ENCODE measurements at places on chromosomes 3 and 15.

- DNase-seq, result no peak
Observed at GRCh38 chr15:53536479-53537120, 222.9 kb downstream of the WDR72 start.

- no peak for DNase-seq
Observed at GRCh38 chr3:172030181-172030580, 9.2 kb upstream of the FNDC3B start.

DNA sequence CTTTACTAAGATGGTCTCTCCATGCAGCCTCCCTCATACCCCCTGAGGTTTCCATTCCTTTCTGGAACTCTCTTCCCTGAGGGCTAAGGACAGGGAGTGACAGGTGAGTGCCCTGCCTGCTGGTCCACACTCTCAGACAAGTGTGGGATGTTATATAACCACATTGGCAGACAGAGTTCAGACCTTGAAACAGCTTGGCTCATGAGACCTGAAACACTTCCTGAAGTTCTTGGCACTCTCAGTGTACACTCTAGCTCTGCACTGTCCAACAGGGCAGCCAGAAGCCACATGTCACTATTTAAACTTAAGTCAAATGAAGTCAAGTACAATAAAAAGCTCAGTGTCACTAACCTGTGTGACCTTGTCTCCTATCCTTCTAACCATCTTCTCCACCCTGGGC, 188.5 kb downstream of the ZNF621 start:
- DNase-seq, result no peak

DNA sequence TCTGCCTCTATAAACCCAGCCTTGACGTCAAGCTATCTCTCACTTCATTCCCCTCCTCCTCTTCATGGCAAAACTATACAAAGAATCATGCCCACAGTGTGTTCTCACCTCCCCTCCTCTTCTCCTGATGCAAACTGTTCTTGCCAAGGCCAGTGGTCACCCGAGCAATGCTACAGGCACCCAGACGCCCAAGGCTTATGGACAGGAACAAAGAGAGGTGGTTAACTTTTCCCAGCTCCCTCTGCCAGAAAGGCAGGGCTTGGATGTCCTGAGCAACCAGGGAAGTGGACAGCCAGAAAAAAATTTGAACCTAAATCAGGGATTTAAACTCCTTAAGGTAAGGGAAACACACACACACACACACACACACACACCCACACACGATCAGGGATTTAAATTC, 5.1 kb downstream of the SLC41A3 start:
- DNase-seq, result no peak

- no peak for DNase-seq
Observed at GRCh38 chr3:108474581-108474980, 35.8 kb downstream of the MYH15 start.

DNA sequence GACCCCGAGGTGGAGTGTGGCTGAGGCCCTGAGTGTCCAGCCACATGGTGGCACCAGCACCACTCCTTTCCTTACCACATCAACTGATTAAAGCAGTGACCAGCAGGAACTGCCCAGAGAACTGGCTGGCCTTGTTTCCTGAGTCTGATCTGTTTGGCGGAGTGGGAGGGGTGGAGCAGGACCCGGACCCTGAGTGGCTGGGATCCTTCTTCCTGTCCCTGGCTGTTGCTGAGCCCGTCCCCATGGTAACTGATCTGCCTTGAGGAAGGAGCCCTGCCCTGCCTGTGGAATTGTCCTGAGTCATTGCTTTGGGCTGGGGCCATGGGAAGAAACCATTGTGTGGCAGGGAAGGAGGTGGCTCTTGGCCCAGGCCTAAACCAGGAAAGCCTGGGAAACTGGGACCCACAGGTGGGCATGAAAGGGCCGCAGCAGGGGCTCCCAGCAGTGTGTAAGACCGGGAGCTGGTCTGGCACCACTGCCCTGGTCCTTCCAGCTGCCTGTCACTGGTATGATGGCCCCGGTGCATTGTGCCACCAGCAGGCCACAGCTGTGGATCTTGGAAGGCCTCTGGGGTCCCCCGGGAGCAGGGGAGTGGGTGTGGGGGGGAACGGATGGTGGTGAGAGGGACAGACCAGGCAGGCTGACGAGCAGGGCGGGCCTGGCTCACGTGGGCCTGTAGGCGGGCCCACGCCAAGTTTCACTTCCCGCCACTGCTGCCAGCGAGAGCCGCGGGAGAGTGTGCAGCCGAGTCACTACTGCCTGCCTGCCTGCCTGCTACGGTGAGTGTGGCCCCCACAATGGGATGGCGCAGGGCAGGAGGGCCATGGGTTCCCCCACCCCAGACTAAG, 19.2 kb downstream of the ATRIP start:
- peak; percentile 44 for DNase-seq

DNA sequence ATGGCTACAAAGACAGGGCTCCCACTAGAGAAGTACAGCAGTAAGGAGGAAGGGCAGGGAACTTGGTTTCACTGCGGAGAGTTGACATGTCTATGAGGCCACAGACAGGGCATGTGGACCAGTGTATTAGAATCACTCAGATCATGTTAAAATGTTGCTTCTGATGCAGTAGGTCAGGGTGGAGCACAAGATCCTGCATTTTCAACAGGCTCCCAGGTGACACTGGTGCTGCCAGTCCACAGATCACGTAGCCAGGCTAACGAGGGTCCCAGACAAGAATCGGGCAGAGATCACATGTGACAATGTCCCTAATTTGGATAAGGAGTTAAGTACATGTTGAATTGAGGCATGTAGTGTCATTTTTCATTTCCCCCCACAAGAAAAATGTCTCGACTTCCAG, 73.6 kb downstream of the SPSB4 start:
- DNase-seq, result no peak

DNA sequence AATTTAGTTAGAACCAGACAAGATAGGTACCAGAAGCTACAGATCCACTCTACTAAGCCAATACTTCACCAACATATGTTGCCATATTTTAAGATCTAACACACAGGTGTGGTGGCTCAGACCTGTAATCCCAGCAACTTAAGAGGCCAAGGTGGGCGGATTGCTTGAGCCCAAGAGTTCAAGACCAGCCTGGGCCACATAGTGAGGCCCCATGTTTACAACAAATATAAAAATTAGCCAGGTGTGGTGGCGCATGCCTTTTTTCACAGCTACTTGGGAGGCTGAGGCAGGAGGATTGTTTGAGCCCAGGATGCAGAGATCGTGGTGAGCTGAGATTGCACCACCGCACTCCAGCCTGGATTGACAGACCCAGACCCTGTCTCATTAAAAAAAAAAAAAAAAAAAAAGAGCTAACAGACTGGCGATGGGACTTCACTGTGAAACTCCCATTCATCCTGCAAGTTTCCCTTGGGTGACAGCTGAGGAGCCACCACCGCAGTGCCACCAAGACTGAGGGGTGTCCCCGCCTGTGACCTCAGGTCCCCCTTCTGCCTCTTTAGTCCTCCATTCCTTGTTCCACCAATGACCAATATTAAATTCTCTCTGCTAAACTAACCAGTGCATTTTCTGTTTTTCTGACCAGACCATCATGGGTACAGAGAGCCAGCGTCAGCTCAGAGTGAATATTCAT, 163.3 kb downstream of the OR4M2 start:
- no peak for DNase-seq

DNA sequence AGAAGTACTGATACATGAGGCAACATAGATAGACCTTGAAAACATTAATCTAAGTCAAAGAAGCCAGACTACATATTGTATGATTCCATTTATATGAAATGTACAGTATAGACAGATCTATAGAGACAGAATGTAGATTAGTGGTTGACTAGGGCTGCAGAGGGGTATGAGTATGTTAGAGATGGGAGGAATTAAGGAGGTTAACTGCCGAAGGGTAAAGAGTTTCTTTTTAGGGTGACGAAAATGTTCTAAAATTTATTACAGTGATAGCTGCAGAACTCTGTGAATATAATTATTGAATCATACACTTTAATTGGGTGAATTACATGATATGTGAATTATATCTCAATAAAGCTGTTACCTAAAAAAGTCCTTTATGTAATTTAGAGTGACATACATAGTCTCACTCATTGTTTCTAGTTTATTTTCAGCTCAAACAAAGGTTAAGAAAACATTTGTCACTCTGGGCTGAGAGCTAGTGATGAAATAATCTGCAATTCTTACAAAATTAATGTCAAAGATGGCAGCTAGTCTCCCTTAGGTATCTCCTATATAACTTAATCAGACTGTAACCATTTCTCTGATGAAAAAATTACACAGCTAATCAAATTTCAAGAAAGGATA, 61.4 kb downstream of the DENND4A start:
- no peak for DNase-seq

DNA sequence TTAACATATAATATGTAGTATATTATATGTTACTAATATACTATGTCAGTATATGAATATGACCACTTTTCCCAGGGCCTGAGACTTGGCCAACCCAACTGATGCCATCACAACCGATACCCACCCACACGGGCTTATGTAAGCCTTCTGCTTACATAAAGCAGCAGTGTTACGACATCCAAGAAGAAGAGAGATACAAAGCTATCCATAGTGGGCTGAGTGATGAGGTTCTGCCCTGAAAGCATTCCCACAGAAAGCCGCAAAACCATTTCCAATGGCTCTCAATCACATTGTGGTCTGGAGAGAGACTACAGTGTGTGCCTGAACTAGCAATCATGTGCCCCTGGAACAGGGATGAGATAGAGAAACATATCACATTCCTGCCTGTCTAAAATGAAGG, 177.9 kb downstream of the PLOD2 start:
- no peak for DNase-seq

- DNase-seq, result no peak
Observed at GRCh38 chr3:108096532-108097321, 5.9 kb upstream of the CD47 start.

DNA sequence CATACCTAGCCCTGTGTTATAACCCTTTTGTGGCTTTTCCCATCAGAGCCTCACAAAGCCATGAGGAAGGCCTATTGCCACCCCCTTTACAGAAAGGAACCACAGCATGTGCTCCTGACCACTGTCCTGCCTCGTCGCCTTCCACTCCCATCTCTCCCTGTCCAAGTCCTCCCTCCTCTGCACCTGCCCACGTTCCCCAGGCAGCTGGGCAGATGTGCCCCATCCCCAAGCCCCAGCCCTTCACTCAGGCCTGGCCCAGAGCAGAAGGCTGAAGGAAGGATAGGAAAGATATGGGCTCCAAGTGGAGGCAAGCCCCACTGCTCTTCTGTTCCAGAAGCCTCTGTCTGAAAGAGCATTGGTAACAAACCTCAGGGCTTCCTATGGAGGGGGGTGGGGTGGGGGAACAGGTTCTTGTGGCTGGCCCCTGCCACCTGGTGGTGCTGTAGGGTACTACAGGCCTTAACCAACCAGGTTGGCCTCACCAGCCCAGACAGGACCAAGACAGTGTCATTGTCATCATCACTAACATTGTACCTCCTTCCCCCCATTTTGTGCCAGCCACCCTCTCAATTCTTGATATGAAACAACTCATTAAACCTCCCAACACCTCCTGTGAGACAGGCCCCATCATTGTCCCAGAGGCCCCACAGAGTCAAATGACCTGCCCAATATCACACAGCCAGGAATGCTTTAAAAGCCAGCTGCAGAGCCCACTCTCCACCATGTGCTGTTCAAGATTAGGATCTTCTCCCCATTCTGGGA, 10.0 kb downstream of the POC1A start:
- DNase-seq, result peak; percentile 74

- DNase-seq, result no peak
Observed at GRCh38 chr15:68593828-68594532, 15.2 kb downstream of the CORO2B start.

GRCh38 chr3:193145248-193145647, 95.8 kb upstream of the PLAAT1 start:
- no peak for DNase-seq

GRCh38 chr3:194806991-194807630, 121.4 kb downstream of the FAM43A start:
- no peak for DNase-seq

DNA sequence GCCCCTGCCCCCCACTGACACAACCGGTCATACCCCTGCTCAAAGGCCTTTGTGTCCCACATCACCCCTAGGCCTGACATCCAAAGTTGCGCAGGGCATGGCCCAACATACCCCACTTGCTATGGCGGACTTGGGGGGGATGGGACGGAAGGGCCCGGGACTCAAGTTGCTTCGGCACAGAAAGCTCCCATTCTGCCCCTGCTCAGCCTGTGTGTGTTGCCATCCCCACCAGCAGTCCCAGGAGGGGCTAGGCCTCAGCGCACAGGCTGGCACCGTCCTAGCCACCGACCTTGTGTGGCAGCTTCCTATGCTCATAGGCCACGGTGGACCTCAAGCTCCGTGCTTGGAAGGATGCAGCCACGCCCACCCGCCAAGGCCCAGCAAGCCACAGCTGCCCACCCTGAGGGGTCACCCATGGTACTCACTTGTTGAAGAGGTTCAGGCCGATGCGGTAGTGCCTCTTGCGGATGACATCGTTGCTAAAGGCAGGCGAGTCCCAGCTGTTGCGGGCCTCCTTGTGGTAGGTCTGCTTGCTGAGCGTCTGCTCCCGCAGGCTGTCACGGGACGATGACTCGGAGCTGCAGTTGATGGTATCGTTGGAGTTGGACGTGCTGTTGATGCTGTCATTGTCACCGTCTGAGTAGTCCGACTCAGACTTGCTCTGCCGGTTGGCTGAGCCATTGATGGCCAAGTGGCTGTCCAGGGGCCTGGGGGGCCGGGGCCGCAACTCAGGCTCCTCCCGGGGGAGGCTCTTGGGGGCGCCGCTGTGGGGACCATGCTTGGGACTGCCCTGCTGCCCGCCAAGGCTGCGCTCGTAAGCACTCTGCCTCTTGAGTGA, 93.9 kb upstream of the RPL32 start:
- no peak for DNase-seq

DNA sequence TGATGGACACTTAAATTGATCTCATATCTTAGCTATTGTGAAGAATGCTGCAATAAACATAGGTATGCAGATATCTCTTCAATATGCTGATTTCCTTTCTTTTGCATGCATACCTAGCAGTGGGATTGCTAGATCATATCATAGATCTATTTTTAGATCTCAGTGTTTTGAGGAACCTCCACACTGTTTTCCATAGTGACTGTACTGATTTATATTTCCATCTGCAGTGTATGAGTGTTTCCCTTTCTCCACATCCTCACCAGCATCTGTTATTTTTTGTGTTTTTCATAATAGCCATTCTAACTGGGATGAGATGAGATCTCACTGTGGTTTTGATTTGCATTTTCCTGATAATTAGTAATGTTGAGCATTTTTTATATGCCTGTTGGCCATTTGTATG, 17.1 kb upstream of the RASA2 start:
- no peak for DNase-seq

GRCh38 chr3:173993299-173993698, 595.8 kb downstream of the NLGN1 start:
- DNase-seq, result no peak

DNA sequence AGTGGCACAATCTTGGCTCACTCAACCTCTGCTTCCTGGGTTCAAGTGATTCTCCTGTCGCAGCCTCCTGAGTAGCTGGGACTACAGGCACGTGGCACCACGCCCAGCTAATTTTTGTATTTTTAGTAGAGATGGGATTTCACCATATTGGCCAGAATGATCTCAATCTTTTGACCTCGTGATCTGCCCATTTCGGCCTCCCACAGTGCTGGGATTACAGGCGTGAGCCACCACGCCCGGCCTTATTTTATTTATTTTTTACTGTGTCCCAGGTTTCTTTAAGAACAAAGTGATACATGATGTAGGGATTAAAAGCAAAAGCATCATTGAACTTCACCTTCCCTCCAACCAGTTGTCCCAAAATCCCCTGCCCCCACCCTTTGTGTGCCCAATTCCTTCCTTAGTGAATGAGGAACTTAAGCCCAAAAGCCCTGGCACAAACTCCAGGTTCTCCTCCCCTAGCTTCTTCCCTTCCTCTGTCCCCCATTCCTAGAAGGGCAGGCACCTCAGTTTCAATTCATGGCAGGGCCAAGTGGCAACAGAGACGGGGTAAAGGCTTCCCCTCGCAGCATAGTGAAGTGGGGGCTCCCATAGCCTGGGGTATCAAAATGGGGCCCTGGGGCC, 23.7 kb upstream of the RPN1 start:
- no peak for DNase-seq

Data from stimulated activated CD4-positive, alpha-beta T cell treated with anti-CD3 and anti-CD28 coated beads, TNF-alpha, amount 100 ng/mL, for 1 hour (primary cell).